Parietal lobe (tissue), 2 donors: ENCODE measurements at places on chromosomes 3 and 15. TPM values are rescaled to one million over a fixed set of nuclear protein-coding genes. Genes with fewer than 3 reads are reported as not detected.

PARP15 gene
- total RNA-seq: under 0.01 TPM

SLC9C1 gene
- not detected for total RNA-seq

CMTM6 gene
- 20.0 TPM for total RNA-seq

LRRC34 gene
- 11.6 TPM for total RNA-seq

SNTN gene
- not detected for total RNA-seq

AADACL2 gene
- not detected for total RNA-seq

PARL gene
- total RNA-seq: 21.6 TPM

GMNC gene
- total RNA-seq: 0.63 TPM

MESP2 gene
- total RNA-seq: not detected

ADGRG7 gene
- not detected for total RNA-seq

KCNAB1 gene
- 14.1 TPM for total RNA-seq

EIF4E3 gene
- 19.7 TPM for total RNA-seq

IQCF5 gene
- not detected for total RNA-seq

C2CD4A gene
- not detected for total RNA-seq

IMPG2 gene
- 2.8 TPM for total RNA-seq

TAMM41 gene
- total RNA-seq: 26.6 TPM

ACTRT3 gene
- 2.8 TPM for total RNA-seq

GAP43 gene
- 167 TPM for total RNA-seq

TMEM45A gene
- 1.6 TPM for total RNA-seq

IL16 gene
- 1.3 TPM for total RNA-seq

PLSCR2 gene
- not detected for total RNA-seq

HEMK1 gene
- 11.6 TPM for total RNA-seq

SPTBN5 gene
- total RNA-seq: 0.63 TPM

GOLGA8G gene
- total RNA-seq: not detected

DNAJC13 gene
- total RNA-seq: 111 TPM

USP50 gene
- not detected for total RNA-seq

CACNA2D2 gene
- 4.1 TPM for total RNA-seq

SLC12A8 gene
- total RNA-seq: 6.9 TPM

CKMT1B gene
- total RNA-seq: 11.9 TPM

P2RY12 gene
- total RNA-seq: 21.9 TPM

UCN2 gene
- total RNA-seq: not detected

GPR160 gene
- total RNA-seq: 2.2 TPM

SLC38A3 gene
- total RNA-seq: 8.1 TPM

CHST13 gene
- not detected for total RNA-seq

CLRN1 gene
- not detected for total RNA-seq

CCDC191 gene
- total RNA-seq: 9.1 TPM
